ENCODE measurements at places on chromosomes 4 and X. TPM values are rescaled to one million over a fixed set of nuclear protein-coding genes. Genes with fewer than 3 reads are reported as not detected.

DNA sequence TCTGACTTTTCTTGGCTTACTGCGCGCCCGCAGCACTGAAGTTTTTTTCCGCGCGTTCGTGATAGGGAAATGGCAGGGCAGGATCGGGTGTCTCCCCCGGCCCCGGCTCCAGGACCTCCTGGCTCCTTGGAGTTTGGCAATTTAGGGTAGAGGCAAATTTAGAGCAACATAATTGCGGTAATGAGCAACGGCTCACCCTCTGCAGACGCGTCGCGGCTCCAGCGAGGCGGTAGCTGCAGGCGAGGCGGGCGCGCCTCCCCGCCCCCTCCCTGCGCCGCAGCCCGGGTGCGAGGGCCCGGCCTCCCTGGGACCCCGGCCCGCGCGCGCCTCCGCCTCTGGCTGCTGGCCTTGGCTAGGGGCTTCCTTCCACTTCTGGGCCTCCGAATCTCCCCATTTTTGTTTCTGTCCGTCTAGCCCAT, 6.2 kb downstream of the MSX1 start:
- no peak for DNase-seq

DNA sequence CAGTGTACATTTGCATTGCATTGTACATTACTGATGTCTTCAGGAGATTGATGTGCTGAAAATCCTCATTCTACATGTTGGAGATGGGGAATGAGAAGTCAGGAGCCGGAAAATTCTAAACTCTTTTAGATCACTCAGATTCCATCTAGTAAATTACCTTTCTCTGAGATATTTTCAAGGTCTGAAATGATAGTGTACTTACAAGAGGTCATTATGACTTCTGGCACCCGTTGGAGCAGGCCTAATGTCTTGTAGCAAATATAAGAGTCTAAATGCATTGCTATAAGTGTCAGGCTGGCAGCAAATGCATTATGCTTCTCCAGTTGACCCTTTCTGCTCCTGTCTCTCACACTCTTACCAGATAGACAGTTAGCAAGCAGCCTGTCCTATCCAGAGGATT, 692.8 kb downstream of the GRID2 start:
- DNase-seq, result no peak

GRCh38 chrX:136431625-136432024, 56.1 kb upstream of the BRS3 start:
- no peak for DNase-seq

DNA sequence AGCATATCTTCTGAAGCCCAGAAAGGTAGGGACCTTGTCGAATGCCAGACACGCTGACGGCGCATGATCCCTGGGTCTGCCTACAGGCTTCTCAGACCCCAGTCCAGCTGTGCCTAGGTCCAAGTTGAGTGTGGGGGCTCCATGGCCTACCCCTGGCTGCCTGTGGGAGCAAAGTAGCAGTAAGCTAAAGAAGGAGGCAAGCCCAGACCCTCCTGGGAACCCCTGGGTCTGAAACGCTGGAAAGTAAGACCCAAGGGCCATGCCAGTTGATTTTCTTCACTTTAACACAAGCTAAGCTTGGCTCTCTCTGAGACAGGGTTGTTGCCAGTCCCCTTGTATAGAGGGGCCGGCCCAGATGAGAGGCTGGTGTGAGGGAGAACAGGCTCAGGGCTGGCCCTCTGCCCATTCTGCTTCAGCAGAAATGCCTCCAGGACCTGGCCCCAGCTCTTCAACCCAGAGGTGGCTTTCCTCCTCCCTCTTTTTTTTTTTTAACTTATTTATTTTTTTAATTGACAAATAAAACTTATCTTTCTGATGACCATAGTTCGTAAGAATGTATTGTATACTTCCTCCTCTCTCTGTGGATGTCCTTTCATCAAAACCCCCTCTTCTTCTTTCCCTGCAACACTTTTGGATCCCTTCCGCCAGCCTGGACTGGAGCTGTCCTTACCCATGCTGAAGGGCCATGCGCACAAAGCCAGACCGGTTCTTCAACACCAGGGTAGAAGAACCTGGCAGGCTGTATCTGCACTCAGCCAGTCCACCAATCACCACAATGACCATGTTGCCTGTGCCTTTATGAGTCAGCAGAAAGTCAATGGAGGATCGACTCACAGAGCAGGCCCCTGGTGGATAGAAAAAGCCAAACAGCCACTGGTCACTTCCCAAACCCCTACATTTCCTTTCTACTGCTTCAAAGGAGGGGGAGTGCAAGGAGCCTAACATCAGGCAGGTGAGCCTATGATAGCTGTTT, 7.1 kb downstream of the AWAT2 start:
- DNase-seq, result peak; percentile 8

- peak; percentile 92 for DNase-seq
These were observed 10.3 kb downstream of the PKD2 start for GRCh38 chr4:88017516-88018297.

- no peak for DNase-seq
These were observed 115.7 kb upstream of the MXRA5 start for GRCh38 chrX:3462166-3462508.

DNA sequence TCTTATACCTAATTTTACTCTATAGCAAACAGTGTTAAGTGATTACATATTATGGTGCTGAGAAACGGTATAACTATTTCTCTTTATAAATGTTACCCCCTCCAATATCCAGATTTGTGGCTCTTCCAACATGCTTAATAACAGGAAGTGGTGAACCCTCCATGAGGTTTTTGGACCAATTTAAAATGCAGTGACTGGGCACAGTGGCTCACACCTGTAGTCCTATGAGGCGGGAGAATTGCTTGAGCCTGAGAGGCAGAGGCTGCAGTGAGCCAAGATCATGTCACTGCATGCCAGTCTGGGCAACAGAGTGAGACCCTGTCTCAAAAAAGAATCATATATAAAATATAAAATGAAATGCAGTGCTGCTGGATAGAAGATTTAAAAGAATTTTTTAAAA, 137.3 kb downstream of the MGST2 start:
- DNase-seq, result no peak

GRCh38 chrX:39140581-39140980, 339.3 kb downstream of the MID1IP1 start:
- no peak for DNase-seq

DNA sequence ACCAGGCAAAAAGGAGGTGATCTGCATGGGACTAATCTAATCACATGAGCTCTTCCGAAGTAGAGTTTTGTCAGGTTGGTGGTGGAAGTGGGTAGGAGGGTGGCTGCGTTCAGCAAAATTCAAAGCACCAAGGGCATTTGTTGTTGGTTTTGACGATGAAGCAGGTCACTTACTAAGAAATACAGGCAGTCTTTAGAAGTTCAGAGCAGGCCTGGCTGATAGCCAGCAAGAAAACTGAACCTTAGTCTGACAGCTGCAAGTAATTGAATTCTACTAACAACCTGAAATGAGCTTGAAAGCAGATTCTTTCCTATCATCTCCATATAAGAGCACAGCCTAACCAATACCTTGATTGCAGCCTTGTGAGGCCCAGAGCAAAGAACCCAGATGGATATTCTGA, 505.8 kb downstream of the KLHL13 start:
- DNase-seq, result no peak

- DNase-seq, result no peak
These were observed 167.8 kb downstream of the CFAP47 start for GRCh38 chrX:36087366-36087765.

DNA sequence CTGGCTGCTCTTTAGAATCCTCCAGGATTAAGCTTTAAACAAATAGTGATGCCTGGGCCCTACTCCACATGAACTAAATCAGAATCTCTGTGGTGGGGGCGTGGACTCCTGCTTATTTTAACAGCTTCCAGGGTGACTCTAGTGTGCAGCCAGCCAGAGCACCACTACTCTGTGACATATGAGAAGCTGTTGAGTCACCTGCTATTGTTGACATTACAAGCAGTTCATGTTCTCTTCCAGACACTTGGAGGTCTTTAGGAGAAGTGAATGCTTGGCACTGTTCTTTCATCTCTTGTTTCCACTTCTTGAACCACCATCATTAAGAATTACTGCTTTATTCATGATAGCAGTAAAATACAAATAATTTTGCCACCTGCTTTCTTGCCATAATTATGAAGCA, 426 bp upstream of the C4orf51 start:
- peak; percentile 95 for DNase-seq

DNA sequence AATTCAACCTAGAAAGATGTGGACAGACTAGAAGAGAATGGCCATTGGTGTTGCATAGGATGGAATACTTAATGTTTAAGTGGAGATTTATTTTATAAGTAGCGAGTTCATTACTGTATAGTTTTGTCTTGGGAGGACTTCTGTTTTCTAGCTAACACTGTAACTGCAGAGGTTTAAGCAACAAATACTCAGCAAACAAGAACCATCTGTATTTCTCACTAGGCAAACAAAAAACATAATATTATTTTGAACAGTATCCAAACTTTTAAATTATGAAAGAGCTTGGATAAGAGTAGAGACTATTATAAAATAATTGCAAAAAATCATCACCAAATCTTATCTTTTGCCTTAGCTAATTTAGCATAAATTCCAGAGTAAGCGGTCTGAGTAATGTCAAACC, 121.1 kb downstream of the GLRA3 start:
- no peak for DNase-seq

- no peak for DNase-seq
These were observed 32.5 kb downstream of the WDR1 start for GRCh38 chr4:10083861-10084641.

DNA sequence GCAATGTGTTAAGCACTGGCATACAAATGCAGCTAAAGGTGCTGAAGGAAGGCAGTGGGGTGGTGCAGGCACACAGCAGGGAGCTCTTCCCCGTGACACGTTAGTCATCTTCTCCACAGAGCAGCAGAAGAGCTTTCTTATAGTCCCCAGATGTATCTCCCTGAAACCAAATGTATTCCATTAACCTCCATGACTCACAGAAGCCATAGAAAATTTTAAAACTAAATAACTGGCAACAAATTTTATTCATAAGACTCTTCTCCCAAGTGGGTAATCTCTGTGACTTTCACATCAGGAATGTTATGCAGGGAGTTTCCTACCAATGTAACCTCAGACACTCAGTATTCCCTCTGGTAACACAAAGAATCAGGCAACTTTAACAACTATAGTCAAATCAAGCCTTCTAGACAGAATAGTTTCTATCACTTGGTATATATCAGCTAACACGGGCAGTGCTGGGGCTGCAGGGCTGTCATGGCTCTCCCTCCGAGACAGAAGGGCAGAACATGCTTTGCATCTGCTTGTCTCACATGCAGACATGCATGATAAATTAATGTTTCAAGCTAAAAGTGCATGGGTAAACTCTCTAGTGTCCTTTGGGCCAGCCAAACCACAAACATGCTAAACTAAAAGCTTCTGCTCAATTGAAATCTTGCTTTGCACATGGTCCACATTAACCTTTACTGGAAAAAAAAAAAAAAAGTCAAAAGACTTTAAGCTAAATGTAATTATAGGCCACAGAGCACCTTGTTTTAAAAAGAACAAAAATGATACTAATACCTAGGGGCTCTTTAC, 28.2 kb downstream of the ANXA5 start:
- peak; percentile 86 for DNase-seq

DNA sequence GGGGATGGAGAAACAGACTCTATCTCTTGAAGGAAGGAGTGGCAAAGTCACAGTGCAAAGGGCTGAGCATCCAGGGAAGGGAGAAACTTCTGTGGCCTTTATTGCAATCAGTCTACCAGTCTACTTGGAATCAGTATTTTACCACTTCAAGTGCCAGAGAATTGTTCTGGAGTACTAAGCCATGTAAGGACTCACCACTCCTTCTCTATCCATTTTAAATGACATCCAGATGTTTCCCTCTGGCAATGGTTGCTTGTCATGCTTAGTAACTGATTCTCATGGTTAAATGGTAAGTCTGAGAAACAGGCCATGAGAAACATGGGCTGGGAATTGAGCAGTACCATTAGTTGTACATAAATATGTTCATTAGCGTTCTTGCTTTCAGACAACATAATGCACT, 21.1 kb upstream of the SMIM10 start:
- no peak for DNase-seq

DNA sequence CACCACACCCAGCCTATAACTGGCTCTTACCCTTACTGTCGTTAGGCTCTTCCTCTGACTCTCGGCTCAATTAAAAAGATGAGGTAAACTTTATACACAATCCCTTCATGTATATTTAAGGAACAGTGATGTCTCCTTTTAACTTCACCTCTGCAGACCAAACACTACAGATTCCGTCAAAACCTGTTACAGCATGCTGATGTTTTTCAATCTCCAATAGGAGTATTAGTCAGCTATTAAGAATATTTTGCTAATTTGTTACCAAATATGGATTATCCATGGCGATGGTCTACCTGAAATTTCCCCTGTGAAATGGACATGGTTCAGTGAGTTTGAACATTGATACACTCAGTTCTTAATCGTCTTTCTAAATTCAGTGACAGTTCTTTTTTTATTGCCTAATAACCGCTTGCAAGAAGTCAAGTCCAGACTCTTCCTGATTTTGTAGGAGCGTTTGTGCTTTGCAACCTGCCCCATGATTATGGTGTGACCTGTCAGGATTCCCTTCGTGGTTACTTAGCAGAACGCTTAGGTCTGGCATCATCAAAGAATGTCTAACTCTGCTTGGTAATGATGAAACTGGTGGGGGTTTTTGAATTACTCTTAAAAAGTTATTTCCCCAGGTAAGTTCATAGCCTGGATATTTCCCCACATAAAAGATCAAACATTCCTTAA, 72.2 kb upstream of the STOX2 start:
- DNase-seq, result no peak

DNA sequence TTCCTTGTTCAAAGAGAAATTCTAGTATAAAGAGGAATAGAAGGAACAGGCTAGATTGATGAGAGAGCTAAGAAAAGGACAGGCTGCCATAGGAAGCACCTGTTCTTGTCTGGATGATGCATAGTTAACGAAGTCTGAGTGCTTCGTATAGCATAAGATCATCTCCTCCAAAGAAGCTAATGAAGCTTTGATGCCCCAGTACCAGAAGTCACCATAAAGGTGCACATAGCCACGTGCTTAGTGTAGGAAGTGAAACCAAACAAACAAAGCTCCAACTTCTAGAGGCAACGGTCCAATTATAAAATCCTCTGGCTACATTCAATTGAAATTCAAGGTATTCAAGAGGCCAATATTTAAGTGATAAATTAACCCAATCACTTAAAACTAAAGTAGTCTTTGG, 31.0 kb downstream of the AFAP1 start:
- no peak for DNase-seq

DNA sequence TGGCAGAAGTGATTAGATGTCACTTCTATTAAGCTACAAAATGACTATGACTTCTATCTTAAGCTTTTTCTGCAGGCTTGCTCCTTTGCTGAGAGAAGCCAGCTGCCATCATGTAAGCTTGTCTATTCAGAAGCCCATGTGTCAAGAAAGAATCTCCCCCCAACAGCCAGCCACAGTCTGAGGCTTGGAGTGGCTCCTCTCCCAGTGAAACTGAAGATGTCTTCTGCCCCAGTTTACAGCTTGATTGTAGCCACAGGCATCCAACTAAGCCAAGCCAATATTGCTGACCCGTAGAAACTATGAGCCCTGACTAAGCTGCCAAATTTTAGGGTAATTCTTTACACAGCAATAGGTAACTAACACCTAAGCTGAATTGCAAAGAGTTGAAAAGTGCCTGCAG, 26.7 kb upstream of the SLC10A7 start:
- peak; percentile 75 for DNase-seq

GRCh38 chr4:15784959-15785634, 7.0 kb downstream of the CD38 start:
- no peak for DNase-seq

HPGDS gene
- not detected for total RNA-seq

BANK1 gene
- 0.47 TPM for total RNA-seq

LNX1 gene
- total RNA-seq, result 35.3 TPM

NAA11 gene
- not detected for total RNA-seq

VSIG4 gene
- total RNA-seq, result not detected

RBM46 gene
- not detected for total RNA-seq

TSPAN6 gene
- 29.2 TPM for total RNA-seq

RASL11B gene
- 0.57 TPM for total RNA-seq

PDLIM3 gene
- 2,950 TPM for total RNA-seq

PCDH18 gene
- 59.9 TPM for total RNA-seq
